Neural progenitor cell (in vitro differentiated cells): ENCODE measurements at places on chromosomes 11 and 22.

DNA sequence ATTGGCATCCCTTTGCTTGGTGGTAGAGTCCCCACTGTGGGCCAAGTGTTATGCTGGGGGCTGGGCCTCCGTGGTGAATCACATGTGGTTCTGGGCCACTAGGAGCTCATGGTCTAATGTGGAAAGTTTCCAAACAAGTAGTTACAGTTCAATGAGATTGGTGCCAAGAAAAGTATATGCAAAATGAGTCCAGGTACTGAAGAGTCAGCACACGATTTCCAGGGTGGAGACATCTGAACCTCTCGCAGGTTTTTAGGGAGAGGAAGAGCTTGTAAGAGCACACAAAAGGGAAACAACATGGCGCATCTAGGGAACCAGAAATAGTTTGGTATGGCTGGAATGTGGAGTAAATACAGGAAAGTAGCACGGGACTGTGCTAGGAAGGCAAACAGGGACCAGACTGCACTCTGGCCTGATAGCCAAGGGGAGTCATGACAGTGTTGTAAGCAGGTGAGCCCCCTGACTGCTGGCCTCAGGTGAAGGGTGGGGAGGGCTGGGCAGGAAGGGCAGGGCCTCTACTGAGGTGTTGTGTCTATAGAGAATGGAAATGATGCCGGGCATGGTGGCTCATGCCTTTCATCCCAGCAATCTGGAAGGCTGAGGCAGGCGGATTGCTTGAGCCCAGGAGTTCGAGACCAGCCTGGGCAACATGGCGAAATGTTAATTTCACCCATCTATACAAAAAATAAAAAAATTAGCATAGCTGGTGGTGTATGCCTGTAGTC lies 12.6 kb downstream of the POLR2F start:
- no peak for DNase-seq

DNA sequence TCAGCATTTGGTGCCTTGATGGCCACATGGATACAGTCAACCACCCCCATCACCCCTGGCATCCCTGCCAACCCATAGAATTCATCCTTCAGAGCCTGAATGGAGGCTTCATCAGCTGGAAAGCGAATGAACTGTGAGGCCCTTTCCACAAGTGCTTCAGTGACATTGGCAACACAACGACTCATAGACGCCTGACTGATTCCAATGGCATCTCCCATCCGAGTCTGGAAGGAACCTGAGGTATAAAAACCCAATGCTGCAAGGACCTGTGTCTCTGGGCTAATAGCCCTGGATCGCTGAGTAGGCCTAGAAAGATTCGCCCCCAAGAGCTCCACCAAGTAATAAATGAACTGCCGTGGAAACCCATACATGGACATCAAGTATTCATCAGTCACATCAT lies 1.3 kb downstream of the HARBI1 start:
- DNase-seq: no peak

DNA sequence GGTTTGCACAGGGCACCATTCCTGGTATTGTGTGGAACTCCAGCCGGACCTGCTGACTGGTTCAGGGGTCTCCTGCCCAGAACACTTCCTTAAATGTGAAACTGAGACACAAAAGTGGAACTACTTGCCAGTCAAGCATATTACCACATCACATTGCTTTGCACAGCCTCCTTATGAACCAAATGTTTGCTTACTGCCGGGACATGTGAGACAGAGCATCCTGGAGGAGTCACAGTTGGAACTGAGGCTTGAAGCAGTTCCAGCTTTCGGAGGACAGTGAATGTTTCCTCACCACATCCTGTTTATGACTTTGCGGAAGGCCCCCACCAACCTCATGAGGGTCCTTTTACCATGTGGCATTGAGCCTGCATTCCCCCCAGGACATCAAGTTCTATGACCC lies 105.8 kb upstream of the ARHGAP42 start:
- DNase-seq: no peak

DNA sequence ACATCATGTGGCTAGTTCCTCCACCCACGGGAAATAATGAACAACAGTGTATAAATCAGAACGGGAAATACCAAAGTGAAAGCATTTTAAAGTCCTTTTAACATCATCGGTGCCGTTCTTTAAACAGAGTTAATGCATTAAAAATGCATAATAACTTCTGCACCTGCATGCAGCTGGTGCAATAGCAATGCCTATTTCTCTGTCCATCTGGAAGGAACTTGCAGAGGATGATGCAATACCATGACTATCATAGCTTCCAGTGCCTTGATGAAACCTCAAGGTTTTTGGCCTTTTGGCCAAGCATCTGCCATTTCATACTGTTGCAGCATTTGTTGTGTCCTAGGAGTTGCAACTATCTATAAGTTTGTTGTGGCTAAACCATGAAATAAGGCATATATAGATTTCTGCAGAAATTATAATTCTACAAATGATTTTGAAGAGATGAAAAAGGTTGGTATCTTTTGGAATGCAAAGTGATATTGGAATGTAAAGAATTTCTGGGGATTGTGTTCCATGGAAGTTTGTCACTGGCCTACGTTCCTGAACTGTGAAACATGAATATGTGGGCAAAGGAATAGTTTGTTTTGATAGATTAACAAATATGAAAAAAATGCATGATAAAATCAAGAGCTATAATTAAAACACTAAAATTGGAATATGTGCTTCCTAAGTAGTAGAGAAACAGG lies 9.8 kb upstream of the EIF3F start:
- no peak for DNase-seq

- DNase-seq: no peak
Observed at GRCh38 chr11:12263141-12263693, 114.2 kb upstream of the PARVA start.

DNA sequence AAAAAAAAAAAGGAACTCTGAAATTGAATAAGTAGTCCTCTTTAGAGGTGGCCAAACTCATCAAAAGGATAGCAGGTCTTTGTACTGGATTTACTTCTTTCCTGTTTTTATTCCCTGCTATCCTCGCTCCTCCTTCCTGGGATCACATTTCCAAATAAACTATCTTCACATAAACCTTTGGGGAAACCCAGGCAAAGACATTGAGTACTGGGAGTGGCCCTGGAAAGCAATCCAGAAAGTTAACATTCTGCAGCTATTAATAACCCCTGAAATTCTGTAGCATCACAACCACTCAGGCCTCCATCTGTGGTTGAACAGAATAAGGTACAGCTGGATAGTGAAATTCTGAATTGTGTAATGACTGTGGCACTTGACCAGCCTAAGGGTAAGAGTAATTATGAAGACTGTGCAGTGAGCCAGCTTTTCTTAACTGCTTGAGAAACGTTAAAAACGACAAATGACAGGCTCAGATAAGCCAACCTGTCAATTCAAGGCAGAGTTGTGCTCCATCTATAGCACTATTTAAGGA lies 58.8 kb downstream of the ISX start:
- DNase-seq: no peak

GRCh38 chr11:72330131-72330727 lies 86.3 kb upstream of the PHOX2A start:
- no peak for DNase-seq

GRCh38 chr22:24095826-24096757 lies 85.0 kb downstream of the CABIN1 start:
- DNase-seq: no peak

DNA sequence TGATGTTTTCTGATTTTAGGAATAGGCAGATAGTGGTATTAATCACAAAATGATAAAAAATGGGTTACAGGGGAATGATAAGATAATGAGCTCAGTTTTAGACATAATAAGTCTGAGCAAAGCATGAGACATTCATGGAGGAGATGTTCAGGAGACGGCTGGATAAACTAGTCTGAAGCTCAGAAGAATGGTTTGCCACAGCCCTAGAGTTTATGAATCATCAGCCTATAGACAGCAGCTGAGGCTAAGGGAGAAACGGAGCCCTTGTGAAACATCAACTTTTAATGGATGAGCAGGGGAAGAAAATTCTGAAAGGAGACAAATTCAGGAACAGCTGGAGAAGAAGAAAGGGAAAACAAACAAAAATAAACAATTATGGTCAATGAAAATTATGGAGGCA lies 87.2 kb downstream of the RELT start:
- no peak for DNase-seq

GRCh38 chr11:86873573-86874083 lies 73.3 kb downstream of the PRSS23 start:
- DNase-seq: no peak

DNA sequence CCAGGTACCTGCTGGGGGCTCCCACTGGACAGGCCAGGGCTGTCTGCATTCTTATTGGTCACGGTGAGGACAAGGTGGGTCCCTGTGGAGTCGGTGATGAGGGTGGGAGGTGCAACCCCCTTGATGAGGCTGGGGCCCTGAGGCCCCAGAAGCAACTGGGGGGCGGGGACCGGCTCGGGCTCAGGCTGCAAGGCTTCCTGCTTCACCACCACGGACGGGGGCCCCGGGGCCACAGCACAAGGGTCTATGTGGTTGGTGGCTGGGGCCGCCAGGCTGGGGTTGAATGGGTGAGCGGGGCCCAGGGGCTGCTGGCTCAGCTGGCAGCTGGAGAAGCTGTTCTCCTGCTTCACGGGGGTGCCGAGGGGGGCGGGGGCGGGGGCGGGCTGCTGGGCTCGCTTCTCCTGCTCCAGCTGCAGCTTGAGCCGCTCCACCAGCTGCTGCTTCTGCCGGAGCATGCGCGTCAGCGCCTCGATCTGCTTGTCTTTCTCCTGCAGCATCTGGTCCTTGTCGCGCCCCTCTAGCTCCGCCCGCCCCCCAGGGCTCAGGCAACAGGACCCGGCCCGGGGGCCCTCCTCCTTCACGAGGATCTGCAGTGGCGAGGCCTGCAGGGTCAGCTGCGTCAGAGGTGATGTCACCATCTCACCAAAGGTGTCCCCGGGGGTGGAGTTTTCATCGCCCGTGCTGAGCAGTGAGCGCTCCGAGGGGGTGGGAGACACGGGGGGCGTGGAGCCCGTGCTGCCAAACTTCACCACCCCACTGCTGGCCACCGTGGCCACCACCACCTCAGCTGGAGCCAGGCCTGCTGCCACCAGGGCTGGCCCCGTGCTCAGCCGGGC lies 48.2 kb downstream of the SGSM3 start:
- DNase-seq: peak; percentile 14

- no peak for DNase-seq
Observed at GRCh38 chr11:4074266-4074665, 20.3 kb upstream of the RRM1 start.

DNA sequence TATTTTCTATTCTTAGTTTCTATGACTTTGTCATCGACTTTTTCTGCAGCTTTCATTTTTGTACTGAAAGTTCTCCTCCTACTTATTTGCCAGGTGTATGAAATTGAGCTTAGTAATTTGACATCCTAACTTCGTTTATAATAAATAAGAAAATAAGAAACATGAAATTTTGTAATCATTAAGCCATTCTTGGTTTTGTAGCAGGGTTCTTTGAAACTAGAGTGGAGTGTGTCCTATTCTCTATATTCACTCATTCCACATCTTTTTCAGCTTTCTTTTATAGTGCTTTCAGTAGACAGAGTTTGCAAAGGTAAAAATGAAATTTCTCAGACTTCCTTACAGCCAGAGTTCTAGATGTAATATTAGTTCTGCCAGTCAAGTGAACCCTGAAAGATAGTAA lies 47.8 kb downstream of the FANCF start:
- DNase-seq: no peak

- no peak for DNase-seq
Observed at GRCh38 chr11:131393691-131394090, 23.3 kb downstream of the NTM start.

- no peak for DNase-seq
Observed at GRCh38 chr11:108891909-108892511, 227.1 kb downstream of the DDX10 start.

DNA sequence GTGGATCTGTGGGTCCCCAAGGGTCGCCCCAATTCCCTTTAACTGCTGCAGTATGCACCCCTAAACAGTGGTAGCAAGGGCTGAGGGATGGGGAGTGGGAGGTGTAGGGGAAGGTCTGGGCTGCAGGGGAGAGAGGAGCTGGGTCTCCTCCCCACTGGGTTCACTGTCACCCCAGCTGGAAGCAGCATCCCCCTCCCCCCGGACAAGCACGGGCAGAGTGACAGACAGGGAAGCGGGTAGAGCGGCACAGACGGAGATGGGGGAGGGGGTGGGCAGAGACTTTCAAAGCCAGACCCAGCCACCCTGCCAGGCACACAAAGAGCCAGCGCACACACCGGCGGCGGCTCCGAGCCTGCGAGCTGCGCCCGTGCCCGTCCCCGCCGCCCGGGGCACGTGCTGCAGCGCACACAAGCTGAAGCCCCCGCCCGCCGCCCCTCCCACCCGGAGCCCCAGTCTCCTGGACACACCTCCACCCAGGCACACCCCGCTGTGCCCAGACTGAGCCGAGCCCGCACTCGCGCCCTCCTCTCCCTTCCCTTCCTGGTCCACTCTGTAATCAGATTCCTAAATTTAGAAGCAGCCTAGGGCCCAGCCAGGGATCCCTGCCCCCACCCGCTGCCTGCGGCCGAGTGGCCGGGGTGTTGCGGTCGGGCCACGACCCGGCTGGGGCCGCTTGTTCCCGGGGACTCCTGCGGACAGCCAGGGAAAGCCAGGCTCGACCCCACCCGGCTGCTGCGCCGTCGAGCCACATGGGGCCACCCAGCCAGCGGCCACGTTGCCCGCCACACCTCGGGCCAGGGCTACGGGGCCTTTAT lies 935 bp upstream of the RCOR2 start:
- peak; percentile 95 for DNase-seq

GRCh38 chr11:82960779-82961143 lies 59.2 kb downstream of the DDIAS start:
- DNase-seq: no peak

DNA sequence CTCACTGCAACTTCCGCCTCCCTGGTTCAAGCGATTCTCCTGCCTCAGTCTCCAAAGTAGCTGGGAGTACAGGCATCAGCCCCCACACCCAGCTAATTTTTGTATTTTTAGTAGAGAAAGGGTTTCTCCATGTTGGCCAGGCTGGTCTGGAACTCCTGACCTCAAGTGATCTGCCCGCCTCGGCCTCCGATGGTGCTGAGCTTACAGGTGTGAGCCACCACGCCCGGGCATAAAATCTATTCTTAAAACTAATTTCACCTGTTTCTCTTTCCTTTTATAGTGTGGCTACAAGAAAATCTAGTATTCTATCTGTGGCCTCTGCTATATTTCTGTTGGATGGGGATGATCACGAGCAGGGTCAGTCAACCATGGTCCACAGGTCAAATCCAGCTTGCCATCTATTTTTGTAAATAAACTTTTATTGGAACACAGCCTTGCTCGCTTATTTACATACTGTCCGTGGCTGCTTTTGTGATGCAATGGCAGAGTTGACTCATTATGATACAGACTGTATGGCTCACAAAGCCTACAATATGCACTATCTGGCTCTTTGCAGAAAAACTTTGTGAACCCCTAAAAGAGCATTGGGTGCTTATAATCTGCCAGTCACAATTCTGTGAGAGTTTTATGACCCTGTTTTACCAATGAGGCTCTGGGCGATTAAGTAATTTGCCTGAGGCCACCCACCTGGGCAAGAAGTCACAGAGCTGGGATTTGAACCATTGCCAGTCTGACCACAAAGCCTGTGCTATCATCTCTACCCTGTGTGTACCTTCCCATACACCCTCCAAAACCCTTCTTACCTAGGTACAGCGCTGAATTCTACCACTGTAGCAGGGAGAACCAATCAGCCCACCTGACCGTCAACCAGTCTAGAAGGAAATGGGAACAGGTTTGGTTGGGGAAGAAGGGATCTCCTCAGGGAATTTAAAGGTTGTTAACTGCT lies 28.3 kb downstream of the SLC1A2 start:
- DNase-seq: no peak

- no peak for DNase-seq
Observed at GRCh38 chr22:37273126-37273845, 9.0 kb upstream of the CYTH4 start.

GRCh38 chr11:130315354-130315970 lies 745 bp upstream of the ZBTB44 start:
- DNase-seq: peak; percentile 34
